Psoas muscle (tissue), 8 donors: ENCODE measurements at places on chromosomes 6 and 20. TPM values are rescaled to one million over a fixed set of nuclear protein-coding genes. Genes with fewer than 3 reads are reported as not detected.

ADTRP gene
- not detected for polyA plus RNA-seq

LGSN gene
- not detected for polyA plus RNA-seq

TXLNB gene
- polyA plus RNA-seq, result 40.7 TPM

DPPA5 gene
- not detected for polyA plus RNA-seq

RIPOR3 gene
- polyA plus RNA-seq, result 5.6 TPM

HLA-DPA1 gene
- 12.3 TPM for polyA plus RNA-seq

VNN1 gene
- polyA plus RNA-seq, result 0.06 TPM

TAGAP gene
- 0.13 TPM for polyA plus RNA-seq

EEF1A1 gene
- polyA plus RNA-seq, result 1,251 TPM

FOXQ1 gene
- not detected for polyA plus RNA-seq

LINC00237 gene
- polyA plus RNA-seq, result not detected

PBOV1 gene
- not detected for polyA plus RNA-seq

PRRC2A gene
- polyA plus RNA-seq, result 119 TPM

BANF2 gene
- polyA plus RNA-seq, result not detected

RXRB gene
- polyA plus RNA-seq, result 29.3 TPM

ADGRF5 gene
- 14.3 TPM for polyA plus RNA-seq

ZBP1 gene
- 0.07 TPM for polyA plus RNA-seq

DNA sequence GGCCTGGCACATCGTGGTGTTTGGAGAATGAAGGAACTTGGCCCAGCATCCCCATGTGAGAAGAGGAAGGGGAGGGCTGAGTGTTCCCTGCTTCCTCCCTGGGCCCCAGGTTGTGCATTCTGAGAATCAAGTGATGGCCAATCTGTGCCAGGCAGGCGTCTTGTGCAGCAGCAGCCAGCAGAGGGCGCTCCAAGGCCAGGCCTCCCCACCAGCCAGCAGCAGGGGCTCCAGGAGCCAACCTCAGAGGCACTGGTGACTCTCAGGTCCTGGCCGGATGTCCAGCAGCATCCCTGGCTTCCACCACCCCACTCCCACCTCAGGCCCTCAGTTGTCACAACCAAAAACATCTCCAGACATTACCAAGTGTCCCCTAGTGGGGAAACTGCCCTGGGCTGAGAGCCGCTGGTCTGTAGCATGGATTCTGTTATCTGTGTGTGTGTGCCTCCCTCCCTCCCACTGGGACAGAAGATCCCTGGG, 192.0 kb downstream of the PREX1 start:
- H3K4me1 ChIP-seq, result no peaks in the 10 kb centered on the region
- H3K27me3 ChIP-seq, result no peaks in the 10 kb centered on the region
- H3K27ac ChIP-seq, result no peak overlapping the region

GRCh38 chr20:44960103-44960852, at the start of gene TOMM34:
TOMM34 (minus strand) TSS chr20:44960397; CDS start chr20:44960333, 64 bp downstream.
- H3K4me1 ChIP-seq, result peaks cover 12% of the 10 kb centered on the region
- peak within 1 kb of the TSS; percentile 86 for H3K27ac ChIP-seq
- DNase-seq, result peak; percentile 96
- H3K36me3 ChIP-seq, result peaks cover 4% of the 10 kb centered on the region

- no peak for DNase-seq
- no peak overlapping the region for H3K4me3 ChIP-seq
- H3K4me1 ChIP-seq, result peaks cover 45% of the 10 kb centered on the region
- no peaks in the 10 kb centered on the region for H3K36me3 ChIP-seq
- H3K27me3 ChIP-seq, result no peaks in the 10 kb centered on the region
- no peak overlapping the region for H3K27ac ChIP-seq
Observed at GRCh38 chr6:16766043-16766536, 4.8 kb upstream of the ATXN1 start.

- DNase-seq, result no peak
- H3K4me1 ChIP-seq, result no peaks in the 10 kb centered on the region
- H3K36me3 ChIP-seq, result no peaks in the 10 kb centered on the region
- H3K27me3 ChIP-seq, result no peaks in the 10 kb centered on the region
- no peak overlapping the region for H3K27ac ChIP-seq
Observed at GRCh38 chr20:38197217-38197616, 32.1 kb upstream of the TGM2 start.

DNA sequence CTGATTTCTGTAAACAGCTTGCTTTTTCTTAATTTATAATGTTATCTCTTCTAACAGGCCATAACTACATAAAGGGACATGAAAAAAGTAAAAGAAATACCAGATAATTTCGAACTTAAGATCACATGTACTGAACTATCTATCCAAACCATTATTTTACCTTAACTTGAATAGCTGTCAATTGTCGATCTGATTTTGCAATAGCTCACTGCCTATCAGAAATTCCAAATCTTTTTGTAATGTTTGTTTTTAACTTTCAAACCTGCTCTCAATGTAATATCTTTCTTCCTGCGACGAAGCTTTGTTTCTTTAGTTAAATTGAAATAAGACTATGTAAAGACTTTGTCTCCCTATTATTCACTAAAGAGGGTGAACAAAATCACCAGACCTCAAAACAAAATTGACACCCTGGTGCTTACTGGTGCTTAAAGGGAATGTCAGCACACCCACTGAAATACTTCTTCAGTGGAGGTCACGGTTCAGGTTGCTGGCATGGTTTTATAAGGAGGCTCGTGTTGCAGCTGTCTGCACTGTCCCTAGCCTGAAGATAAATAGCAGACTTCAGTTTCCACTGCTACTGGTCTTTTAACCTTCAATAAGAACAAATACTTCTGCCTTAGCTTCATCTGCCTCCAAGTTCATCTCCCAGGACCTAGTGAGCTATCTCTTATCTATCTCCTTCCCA, 117.5 kb upstream of the QKI start:
- no peak overlapping the region for H3K4me3 ChIP-seq
- no peaks in the 10 kb centered on the region for H3K27me3 ChIP-seq
- H3K4me1 ChIP-seq, result peaks cover 50% of the 10 kb centered on the region
- DNase-seq, result no peak

GRCh38 chr20:1402149-1402548, 9.3 kb upstream of the FKBP1A start:
- peaks cover 12% of the 10 kb centered on the region for H3K4me1 ChIP-seq
- H3K27me3 ChIP-seq, result peaks cover 2% of the 10 kb centered on the region
- no peaks in the 10 kb centered on the region for H3K36me3 ChIP-seq
- H3K27ac ChIP-seq, result no peak overlapping the region
- DNase-seq, result no peak

- DNase-seq, result peak; percentile 72
- H3K4me1 ChIP-seq, result peaks cover 9% of the 10 kb centered on the region
- peaks cover 72% of the 10 kb centered on the region for H3K27me3 ChIP-seq
Observed at GRCh38 chr6:73523434-73524123, 2.7 kb upstream of the EEF1A1 start.

DNA sequence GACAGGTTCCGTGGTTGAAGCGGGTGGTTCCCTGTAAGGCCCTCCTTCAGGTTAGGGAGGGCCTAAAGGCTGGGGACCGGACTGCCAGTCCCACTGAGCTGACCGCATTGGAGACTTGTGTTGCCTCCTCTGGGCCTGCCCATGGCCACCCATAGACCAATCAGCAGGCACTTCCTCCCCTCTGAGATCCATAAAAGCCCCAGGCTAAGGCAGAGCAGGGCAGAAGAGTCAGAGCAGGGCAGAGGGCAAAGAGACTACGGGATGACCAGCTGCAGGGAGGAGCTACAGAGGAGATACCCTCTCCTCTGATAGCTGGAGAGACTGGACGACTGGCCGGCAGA, 537.4 kb downstream of the TENT5A start:
- H3K36me3 ChIP-seq, result no peaks in the 10 kb centered on the region
- no peaks in the 10 kb centered on the region for H3K27me3 ChIP-seq
- H3K27ac ChIP-seq, result no peak overlapping the region

- no peaks in the 10 kb centered on the region for H3K36me3 ChIP-seq
- peak overlapping the region; percentile 36 for H3K4me3 ChIP-seq
- H3K27me3 ChIP-seq, result no peaks in the 10 kb centered on the region
- peaks cover 20% of the 10 kb centered on the region for H3K4me1 ChIP-seq
Observed at GRCh38 chr20:23655491-23656211, 17.9 kb upstream of the CST3 start.

GRCh38 chr6:63097222-63097621, 114.0 kb upstream of the FKBP1C start:
- no peak overlapping the region for H3K27ac ChIP-seq
- no peaks in the 10 kb centered on the region for H3K36me3 ChIP-seq
- no peak overlapping the region for H3K4me3 ChIP-seq
- no peaks in the 10 kb centered on the region for H3K4me1 ChIP-seq

DNA sequence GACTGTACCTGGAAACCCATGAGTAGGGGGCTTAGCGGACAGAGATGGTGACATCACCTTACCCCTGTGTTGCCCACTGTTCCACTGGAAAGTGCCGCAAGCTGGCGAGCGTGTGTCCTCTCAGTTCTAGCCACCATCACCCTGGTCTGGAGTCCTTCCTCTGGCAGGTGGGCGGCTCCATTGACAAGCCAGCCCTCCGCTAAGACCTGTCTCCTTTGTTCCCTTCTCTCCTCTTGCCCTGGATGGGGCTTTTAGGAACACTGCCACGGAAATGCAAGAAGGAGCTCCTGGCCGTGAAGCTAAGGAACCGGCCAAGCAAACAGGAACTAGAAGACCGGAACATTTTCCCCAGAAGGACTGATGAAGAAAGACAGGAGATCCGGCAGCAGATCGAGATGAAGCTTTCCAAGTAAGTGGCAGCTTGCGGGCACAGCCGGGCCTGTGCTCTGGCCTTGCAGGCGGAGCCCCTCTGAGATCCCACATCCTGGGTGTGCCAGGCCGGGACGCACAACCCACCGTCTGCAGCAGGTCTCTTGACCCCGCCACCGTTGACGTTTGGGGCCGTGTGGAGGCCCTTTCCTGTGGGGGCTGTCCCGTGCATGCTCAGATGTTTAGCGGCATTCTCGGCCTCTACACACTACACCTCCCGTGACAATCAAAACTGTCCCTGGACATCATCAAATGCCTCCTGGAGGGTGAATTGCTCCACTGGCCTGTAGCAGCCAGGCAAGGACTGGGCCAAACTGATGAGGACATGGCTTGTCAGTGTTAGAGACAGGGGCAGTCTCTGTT, 127.5 kb downstream of the SYCP2 start:
- no peak for DNase-seq
- H3K36me3 ChIP-seq, result no peaks in the 10 kb centered on the region
- no peaks in the 10 kb centered on the region for H3K27me3 ChIP-seq

GRCh38 chr20:47007826-47008655, 113.4 kb downstream of the EYA2 start:
- H3K27me3 ChIP-seq, result no peaks in the 10 kb centered on the region
- no peak overlapping the region for H3K4me3 ChIP-seq
- H3K4me1 ChIP-seq, result no peaks in the 10 kb centered on the region
- no peak overlapping the region for H3K27ac ChIP-seq
- DNase-seq, result no peak

DNA sequence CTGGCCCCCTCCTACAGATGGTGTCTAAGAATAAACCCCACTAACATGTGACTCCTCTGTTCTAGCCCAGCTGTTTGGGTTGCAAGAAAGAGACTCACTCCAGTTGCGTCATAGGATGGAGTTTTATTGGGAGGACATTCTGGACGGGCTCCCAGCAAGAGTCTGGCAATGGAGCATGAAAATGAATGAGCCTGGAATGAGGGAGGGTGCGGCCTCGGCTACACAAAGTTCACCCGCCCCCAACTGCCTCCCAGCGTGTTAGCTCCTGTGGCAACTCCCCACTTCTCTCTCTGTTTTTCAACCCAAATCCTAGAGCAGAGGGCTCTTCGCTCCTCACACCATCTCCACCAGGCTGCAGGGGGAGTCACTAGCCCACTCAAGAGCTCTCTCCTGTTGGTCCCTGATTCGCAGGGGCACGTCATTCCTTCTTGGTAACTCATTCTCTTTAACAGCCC, 5.1 kb upstream of the ADAM33 start:
- peak; percentile 91 for DNase-seq
- no peaks in the 10 kb centered on the region for H3K36me3 ChIP-seq
- H3K4me1 ChIP-seq, result peaks cover 12% of the 10 kb centered on the region
- no peaks in the 10 kb centered on the region for H3K27me3 ChIP-seq

DNA sequence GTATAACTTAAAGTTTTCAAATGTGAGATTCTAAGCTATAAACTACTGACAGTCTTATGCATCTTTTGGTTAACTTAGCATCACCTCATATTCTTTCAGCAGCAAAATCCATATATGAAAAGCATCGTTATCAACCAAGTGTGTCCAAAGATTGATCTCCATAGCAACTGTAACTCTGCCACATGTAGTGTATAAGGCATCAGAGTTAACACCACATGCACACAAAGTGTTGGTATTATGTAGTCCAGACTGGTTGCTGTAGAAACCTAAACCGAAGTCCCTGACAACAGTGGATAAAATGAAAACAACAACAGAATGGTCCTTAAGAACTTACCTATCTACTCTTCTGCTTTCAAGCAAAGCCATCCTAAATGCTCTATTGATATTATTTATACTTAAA, 39.6 kb downstream of the PDSS2 start:
- no peaks in the 10 kb centered on the region for H3K27me3 ChIP-seq
- no peak overlapping the region for H3K27ac ChIP-seq
- no peak overlapping the region for H3K4me3 ChIP-seq
- peaks cover 5% of the 10 kb centered on the region for H3K4me1 ChIP-seq
- H3K36me3 ChIP-seq, result no peaks in the 10 kb centered on the region
- DNase-seq, result no peak

DNA sequence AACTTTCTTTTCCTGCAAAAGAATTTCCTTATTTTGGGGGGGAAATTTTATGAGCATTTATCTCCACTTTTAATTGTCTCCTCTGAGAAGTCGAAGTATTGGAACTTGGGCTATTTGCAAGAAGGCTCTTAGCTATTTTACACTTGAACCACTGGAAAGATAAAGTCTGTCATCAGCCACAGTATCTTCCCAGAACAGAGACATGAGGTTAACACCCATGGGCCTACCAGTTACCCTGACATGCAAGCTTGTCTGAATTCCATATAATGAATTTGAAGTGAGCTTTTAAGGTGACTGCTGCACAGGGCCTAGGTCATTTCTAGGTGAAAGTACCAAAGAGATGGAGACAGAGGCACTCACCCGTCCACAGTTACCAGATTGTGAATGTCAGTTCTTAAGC, 193.1 kb downstream of the SIM1 start:
- no peaks in the 10 kb centered on the region for H3K36me3 ChIP-seq
- no peaks in the 10 kb centered on the region for H3K27me3 ChIP-seq
- no peak overlapping the region for H3K27ac ChIP-seq

DNA sequence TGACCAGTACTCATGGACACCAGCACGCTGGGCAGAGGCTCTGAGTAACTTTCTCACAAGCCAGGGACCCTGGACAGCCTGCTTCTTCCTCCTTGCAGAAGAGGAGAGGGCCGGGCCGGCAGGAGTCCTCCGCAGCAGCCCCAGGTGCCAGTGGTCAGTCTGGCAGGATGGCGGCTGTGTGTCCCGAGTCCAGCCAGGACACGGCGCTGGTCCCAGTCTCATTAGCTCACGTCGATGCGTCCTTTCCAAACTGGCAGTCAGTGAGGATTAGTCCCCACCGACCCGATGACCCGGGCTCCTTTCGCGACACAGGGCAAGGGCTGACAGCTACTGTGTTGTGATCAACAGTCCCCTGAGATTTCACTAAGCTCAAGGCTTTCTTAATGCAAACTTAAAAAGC, 267.0 kb downstream of the TAF4 start:
- peaks cover 44% of the 10 kb centered on the region for H3K27me3 ChIP-seq
- no peak overlapping the region for H3K4me3 ChIP-seq
- no peaks in the 10 kb centered on the region for H3K4me1 ChIP-seq
- H3K27ac ChIP-seq, result no peak overlapping the region
- no peaks in the 10 kb centered on the region for H3K36me3 ChIP-seq
